ENCODE measurements at places on chromosomes 7 and 10.
A peak's percentile ranks its signal among the peaks of the same experiment; 100 is the strongest.

- DNase-seq: no peak
Measured at GRCh38 chr7:153151766-153152165, 392.2 kb downstream of the ACTR3B start.

DNA sequence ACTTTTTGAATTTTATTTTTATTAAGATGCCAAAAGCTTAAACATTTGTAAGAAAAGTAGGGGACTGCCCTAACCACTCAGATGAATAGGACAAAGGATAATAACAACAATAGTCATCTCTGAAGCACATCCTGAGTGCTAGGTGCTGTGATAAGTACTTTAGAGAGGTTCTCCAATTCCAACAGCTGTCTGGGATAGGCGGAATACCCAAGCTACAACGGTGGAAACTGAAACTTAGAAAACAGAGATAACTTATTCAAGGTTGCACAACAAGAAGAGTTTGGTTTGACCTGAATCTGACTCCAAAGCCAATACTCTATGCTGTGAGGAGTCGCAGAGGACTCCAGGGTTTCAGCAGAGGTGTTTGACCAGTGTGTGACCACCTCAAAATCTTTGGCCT lies 2.0 kb downstream of the RTKN2 start:
- no peak for DNase-seq

- DNase-seq: no peak
Measured at GRCh38 chr10:35471435-35471834, 133.7 kb upstream of the GJD4 start.

DNA sequence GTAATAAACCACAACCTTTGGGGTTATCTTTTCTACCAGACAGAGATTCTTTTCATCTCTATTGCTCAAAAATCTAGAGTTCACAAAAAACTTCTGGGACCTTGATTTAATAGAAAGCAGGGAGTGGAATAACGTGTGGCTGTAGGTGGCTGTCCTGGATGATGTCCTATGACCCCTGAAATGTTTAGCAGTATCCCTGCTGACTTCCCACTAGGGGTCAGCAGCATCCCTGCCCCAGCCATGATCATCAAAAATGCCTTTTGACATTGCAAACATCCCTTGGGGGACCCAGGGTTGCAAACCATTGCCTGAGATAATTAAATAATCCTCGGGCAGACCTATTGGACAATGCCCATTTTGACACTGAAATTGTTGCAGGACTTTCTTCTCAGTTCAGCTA lies 177.1 kb downstream of the USP6NL start:
- peak; percentile 84 for DNase-seq

GRCh38 chr10:80289451-80290287 lies at the start of gene MAT1A:
MAT1A (minus strand) TSS chr10:80289658; CDS start chr10:80289423, 235 bp downstream.
- DNase-seq: peak; percentile 73

DNA sequence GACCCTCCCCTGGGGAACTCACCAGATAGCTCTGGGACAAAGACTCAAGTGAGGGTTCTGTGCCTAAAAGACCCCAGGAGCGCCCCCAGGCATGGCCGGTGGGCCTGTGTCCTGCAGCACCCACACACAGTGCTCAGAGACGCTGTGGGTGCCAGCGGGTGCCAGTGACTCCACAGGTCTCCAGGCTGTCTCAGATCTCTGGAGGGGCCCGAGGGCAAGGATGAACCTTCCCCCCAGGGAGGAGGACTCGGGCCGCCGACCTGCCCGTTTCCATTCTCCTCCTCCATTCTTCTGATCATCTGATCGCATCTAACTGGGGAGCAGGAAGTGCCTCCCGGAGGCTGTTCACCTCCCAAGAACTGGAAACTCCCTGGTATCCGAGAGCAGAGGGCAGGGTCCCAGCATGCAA lies 980 bp downstream of the ADAM8 start:
- DNase-seq: peak; percentile 82

GRCh38 chr7:19749658-19750057 lies 23.8 kb downstream of the TMEM196 start:
- DNase-seq: no peak
